ENCODE measurements at places on chromosomes 5 and 9.

DNA sequence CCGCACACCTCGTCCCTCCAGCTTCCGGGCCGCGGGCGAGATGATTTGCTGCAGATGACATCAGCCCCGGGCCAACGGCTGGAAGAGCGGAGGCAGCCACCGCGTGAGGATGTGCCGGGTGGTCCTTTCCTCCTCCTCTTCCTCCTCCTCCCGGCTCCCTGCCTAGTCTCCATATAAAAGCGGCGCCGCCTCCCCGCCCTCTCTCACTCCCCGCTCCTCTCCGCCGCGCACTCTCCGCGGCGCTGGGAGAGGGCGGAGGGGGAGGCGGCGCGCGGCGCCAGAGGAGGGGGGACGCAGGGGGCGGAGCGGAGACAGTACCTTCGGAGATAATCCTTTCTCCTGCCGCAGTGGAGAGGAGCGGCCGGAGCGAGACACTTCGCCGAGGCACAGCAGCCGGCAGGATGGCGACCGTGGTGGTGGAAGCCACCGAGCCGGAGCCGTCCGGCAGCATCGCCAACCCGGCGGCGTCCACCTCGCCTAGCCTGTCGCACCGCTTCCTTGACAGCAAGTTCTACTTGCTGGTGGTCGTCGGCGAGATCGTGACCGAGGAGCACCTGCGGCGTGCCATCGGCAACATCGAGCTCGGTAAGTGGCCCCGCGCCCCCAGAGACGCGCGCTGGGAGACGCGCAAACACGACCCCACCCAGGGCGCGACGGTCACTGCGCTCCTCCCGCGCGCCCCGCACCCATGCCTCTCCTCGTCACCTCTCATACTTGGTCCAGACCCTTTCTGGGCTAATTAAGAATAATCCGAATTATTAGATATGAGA, at the start of gene MAP1B:
Gene MAP1B, plus strand, starts transcription at position 345 of the 770 bp plus-strand sequence. Its CDS starts 57 bp downstream, at position 402.
- DNase-seq = peak; percentile 96

GRCh38 chr9:13705373-13705772, 425.9 kb upstream of the MPDZ start:
- no peak for DNase-seq

DNA sequence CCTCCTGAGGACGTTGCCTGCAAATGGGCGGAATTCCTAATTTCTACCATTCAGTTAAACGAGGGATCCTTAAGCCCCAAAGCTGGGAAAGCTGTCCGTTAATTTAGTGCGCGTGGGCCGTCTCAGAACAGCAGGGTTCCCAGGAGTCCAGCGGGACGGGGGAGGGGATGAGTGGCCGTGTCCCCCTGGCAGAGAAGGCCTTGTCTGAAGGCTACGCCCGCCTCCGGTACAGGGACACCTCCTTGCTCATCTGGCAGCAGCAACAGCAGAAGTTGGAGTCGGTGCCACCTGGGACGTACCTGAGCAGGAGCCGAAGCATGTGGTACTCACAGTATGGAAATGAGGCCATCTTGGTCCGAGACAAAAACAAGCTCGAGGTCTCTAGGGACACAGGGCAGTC, 1.3 kb downstream of the BRD3OS start:
- DNase-seq = peak; percentile 49

GRCh38 chr9:76655121-76655541, 109.1 kb upstream of the PCA3 start:
- no peak for DNase-seq

- DNase-seq = peak; percentile 51
Measured at GRCh38 chr9:7592321-7593316, 207.0 kb downstream of the DMAC1 start.

DNA sequence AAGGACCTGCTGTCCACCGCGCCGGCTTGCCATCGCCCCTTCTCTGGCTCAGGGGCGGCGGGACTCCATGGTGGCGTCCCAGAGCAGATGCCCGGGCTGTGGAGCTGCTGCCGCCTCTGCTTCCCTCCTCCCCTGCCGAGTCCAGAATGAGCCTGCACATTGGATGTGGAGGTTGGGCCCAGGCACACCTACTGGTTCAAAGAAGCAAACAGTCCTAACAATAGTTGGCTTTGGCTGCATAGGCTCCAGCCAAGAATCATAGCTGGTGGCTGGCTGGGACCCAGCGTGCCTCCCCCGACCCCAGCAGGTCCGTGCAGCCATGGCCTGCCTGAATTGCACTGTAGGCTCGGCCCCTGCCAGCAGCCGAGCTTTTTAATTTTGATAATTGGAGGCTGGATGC, 25.8 kb downstream of the ADAMTSL2 start:
- no peak for DNase-seq

DNA sequence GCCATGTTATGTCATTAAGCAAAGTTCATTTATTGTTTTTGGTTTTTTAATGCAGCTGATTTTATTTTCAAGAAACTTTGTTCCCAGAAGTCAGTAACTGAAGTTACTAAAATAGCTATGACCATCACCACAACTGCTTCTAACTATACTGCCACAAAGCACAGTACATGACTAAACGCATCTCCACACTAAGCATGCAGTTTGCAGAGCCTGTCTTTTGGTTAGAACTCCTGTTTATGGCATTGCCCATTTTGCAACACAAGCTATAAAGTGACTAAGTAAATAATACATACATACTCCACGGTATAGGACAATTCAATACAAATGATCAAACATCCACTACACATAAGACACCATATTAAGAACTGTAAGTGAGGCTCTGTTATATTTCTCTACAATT, 109.7 kb downstream of the MLLT3 start:
- no peak for DNase-seq

GRCh38 chr5:151696470-151697061, 9.9 kb upstream of the SPARC start:
- DNase-seq = peak; percentile 80

GRCh38 chr9:113563826-113564497, 100.4 kb downstream of the RGS3 start:
- peak; percentile 34 for DNase-seq

DNA sequence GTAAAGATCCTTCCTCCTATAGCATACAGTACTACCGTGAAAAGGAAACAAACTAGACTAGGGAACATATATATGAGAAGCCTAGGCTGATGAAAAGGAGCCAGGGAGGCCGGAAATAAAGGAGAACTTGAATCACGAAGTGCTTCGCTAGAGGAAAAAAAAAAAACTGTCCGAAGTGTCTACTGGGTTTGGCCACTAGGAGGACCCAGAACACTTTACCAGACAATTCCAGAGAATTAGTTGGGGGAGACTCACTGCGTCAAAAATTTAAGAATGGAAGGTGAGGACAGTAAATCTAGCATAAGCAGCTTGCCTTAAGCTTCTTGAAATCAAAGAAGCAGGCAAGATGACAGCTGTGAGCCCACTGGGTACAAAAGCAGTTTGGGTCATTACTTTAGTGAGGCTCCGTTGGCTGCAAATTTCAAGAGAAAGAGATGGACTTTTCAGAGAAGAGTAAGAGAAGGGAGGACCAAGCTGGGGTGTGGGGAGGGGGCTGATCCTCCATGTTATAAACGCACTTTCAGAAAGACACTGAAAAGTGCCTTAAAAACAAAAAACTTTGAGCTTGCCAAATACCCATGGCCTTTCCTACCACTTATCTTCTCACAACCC, 47.4 kb downstream of the P4HA2 start:
- peak; percentile 67 for DNase-seq

Data from endodermal cell (in vitro differentiated cells).